ENCODE measurements at places on chromosomes 7 and 10. TPM values are rescaled to one million over a fixed set of nuclear protein-coding genes. Genes with fewer than 3 reads are reported as not detected.

GRCh38 chr7:11625669-11626068 lies 206.3 kb downstream of the THSD7A start:
- no peak for DNase-seq
- no peaks in the 10 kb centered on the region for H3K36me3 ChIP-seq
- no peak overlapping the region for H3K4me3 ChIP-seq
- H3K27ac ChIP-seq: no peak overlapping the region

DNA sequence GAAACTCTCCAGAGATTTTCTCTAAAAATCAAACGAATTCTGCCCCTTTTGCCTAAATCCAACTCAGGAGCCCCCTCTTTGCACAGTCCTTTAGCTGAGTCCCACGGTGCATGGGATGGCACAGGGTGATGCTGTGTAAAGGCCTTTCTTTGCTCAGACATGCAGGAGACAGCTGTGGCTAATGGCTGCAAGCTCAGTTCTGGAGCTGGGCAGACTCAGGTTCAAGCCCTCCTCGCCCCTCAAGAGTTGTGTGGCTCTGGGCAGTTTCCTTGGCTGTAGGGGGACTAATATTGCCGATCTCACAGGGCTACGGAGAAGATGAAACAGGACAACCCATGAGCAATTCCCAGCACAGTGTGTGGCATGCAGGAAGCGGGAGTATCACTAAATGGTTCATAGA lies 42.6 kb downstream of the CLEC2L start:
- H3K27ac ChIP-seq: no peak overlapping the region
- H3K36me3 ChIP-seq: peaks cover 35% of the 10 kb centered on the region
- no peaks in the 10 kb centered on the region for H3K27me3 ChIP-seq
- no peaks in the 10 kb centered on the region for H3K4me1 ChIP-seq

DNA sequence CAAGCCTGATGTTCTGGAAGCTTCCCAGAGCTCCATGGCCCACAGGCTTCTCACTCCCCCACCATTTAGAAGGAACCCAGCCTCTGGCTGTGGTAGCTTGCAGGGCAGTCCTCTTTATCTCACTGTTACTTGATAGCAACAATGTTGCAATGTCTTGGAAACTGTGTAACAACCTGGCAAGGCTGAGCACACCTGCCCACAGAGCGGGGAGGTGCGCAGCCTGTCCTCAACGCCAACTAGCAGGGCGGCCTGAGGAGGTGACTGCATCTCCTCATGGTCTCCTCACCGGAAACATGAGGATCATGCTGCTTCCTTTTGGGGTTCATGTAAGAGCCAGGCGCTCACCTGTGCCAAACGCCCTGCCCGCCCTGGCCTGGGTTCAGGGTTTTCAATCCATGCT lies 43.7 kb upstream of the INSIG1 start:
- no peaks in the 10 kb centered on the region for H3K27me3 ChIP-seq
- H3K27ac ChIP-seq: no peak overlapping the region
- no peak for DNase-seq
- peaks cover 30% of the 10 kb centered on the region for H3K4me1 ChIP-seq

RBP3 gene
- not detected for total RNA-seq

MBL2 gene
- total RNA-seq: not detected

GET4 gene
- 67.9 TPM for total RNA-seq
